ENCODE measurements at places on chromosomes 7 and 10. TPM values are rescaled to one million over a fixed set of nuclear protein-coding genes. Genes with fewer than 3 reads are reported as not detected.

- no peak overlapping the region for H3K27ac ChIP-seq
- no peak overlapping the region for H3K4me3 ChIP-seq
- H3K36me3 ChIP-seq, result no peaks in the 10 kb centered on the region
- no peaks in the 10 kb centered on the region for H3K4me1 ChIP-seq
- H3K27me3 ChIP-seq, result no peaks in the 10 kb centered on the region
Measured at GRCh38 chr10:60878224-60878623, 65.8 kb downstream of the RHOBTB1 start.

The NPTX2 gene
- not detected for total RNA-seq

The PCDH15 gene
- not detected for total RNA-seq

GRCh38 chr7:39434012-39434411 is 132.2 kb upstream of the YAE1 start:
- H3K4me3 ChIP-seq, result no peak overlapping the region
- no peak overlapping the region for H3K27ac ChIP-seq
- peaks cover 19% of the 10 kb centered on the region for H3K27me3 ChIP-seq

DNA sequence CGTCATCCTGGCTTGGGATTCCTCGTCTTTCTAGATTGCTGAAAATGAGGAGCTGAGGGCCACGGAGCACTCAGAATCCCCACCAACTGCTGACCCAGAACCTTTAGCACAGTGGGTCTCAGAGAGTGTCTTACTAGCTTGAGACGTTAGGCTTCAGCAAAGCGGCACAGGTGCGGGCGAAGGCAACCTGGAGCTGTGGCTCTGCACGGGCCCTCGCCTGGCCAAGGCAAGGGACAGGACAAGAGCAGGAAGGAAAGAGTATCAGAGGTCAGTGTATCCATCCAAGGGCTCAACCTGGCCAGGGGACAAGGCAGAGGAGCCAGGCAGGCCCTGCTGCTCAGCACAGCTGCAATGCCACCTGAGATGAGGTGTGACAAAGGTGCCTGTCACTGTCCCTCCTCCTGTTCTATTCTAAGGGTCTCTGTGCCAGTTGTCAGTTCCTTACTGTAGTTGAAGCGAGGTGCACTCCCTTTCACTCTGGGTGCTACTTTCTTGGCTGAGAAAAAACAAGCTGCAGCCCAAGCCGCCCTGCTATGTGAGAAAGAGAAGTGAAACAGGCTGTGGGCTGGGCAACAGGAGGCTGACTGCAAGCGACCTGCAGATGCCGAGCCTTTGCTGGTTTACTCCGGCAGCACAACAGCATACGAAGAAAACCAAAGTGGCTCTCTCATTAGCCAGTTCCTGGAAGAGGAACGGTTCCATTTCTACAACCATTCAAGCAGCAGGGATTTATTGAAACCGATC is 33.3 kb upstream of the KDM7A start:
- peaks cover 4% of the 10 kb centered on the region for H3K27me3 ChIP-seq
- H3K4me1 ChIP-seq, result peaks cover 29% of the 10 kb centered on the region
- H3K27ac ChIP-seq, result peak overlapping the region; percentile 79
- DNase-seq, result peak; percentile 44
- peaks cover 2% of the 10 kb centered on the region for H3K36me3 ChIP-seq
